ENCODE measurements at places on chromosomes 13 and 19.
A peak's percentile ranks its signal among the peaks of the same experiment; 100 is the strongest.

DNA sequence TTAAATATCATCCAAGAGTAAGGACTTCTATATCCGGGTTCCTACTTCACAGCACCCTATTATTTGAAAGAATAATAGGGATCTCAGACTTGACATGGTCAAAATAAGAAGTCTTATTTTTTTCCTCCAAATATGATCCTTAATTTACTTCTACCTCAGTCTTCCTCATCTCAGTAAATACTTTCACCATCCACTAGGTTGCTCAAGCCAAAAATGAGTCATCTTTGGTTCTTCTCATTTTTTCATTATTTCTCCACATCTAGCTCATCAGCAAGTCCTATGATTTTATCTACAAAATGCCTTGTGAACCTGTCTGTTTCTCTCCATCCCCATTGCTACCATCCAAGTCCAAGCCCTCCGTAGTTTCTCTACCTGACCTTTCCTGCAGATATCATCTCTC, 121.9 kb upstream of the GJB6 start:
- peak; percentile 32 for DNase-seq

GRCh38 chr13:73036566-73036965, 22.2 kb upstream of the KLF5 start:
- no peak for DNase-seq

DNA sequence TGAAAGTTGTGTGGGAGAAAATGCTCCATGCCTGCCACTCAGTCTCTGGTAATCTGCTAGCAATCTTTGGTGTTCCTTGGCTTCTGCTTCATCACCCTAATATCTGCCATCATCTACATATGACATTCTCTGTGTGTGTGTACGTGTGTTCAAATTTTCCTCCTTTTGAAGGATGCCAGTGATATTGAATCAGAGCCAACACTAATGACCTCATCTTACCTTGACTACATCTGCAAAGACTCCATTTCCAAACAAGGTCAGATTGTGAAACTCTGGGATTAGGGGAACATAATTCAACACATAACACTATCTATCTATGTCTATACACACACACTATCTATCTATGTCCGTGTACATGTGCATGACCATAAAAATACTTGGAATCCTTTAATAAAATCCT, 81.4 kb upstream of the IRS2 start:
- no peak for DNase-seq

DNA sequence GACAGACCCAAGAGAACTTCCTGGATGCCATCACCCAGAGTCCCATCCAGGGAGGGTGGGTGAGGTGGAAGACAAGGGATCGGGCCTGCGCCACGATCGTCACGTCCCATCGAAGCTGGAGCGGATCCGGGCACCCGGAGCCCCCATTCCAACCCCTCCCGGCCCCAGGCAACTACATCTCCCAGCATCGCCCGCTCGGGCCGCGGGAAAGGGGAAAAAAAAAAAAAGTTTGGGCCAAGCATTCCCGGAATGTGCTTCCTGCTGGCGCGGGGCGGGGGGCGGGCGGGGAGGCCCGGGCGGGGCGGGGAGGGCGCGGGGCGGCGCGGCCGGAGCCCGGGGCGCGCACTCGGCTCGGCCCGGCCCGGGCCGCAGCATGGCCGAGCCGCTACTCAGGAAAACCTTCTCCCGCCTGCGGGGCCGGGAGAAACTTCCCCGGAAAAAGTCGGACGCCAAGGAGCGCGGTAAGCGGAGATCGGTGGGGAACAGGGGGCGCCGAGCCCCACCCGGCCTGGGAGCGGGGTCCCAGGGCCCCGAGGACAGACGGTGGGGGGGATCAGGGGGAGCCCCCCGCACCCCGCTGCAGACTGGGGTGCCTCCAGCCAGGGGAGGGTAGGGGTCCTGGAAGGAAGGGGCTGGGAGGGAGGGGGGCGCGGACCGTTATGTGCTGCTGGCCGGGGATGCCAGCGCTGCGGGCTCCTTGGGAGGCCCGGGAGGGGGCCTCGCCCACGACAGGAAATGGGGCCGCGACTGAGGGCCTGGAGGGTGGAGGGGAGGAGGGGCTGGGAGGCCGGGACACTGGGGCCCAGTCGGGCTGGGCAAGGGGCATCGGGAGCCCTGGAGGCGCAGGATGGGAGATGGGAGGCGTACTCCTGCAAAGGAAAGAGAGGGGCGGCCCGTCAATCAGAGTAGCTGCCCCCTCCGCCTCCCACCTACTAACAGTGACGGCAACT, at the start of gene SYDE1:
TSS of gene SYDE1 (plus strand) at position 341 of the 950 bp plus-strand sequence. CDS start at position 374, 33 bp downstream.
- no peak for DNase-seq

- no peak for DNase-seq
Measured at GRCh38 chr13:21511849-21512248, 52.7 kb upstream of the ZDHHC20 start.

GRCh38 chr13:22812793-22813192, 368.0 kb upstream of the SGCG start:
- DNase-seq = no peak

- no peak for DNase-seq
Measured at GRCh38 chr13:109725995-109726637, 60.3 kb downstream of the IRS2 start.

DNA sequence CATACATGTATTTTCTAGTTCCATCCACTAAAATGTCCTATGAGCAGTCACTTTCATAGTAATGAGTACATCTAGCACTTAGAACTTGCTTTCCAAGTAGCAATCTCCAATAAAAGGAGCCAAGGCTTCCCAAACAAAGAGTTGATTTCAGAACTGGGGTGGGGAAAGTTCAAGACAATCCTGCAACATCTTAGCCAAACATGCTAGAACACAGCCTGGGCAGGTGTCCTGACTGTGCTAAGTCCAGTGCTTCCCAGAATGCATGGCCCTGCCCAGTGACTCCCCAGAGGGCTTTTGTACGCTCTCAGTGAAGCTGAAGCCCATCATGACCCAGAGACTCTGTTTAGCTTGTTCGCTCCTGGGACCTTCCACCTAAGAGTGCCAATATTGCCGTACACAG, 106.7 kb upstream of the UBAC2 start:
- no peak for DNase-seq

GRCh38 chr19:10104665-10105508, 1.3 kb upstream of the PPAN start:
- DNase-seq = peak; percentile 90

DNA sequence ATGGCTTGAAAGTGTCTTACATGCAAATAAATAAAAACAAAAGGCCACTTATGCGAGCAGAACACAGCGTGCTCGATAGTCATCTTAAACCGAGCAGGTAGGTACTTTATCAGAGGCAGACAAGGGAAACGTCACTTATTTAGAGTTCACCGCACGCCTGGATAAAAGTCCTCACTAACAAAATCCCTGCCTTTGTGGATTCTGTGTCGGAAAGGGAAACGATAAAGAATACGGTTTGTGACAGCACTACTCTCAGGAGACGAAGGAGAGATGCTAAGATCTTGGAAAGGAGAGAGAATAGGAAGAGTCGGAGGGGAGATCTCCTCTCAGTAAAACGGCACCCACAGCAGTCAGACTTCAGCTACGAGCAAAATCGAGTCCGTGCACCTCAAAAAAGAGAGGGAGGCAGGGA, 581 bp downstream of the RCBTB1 start:
- DNase-seq = no peak

DNA sequence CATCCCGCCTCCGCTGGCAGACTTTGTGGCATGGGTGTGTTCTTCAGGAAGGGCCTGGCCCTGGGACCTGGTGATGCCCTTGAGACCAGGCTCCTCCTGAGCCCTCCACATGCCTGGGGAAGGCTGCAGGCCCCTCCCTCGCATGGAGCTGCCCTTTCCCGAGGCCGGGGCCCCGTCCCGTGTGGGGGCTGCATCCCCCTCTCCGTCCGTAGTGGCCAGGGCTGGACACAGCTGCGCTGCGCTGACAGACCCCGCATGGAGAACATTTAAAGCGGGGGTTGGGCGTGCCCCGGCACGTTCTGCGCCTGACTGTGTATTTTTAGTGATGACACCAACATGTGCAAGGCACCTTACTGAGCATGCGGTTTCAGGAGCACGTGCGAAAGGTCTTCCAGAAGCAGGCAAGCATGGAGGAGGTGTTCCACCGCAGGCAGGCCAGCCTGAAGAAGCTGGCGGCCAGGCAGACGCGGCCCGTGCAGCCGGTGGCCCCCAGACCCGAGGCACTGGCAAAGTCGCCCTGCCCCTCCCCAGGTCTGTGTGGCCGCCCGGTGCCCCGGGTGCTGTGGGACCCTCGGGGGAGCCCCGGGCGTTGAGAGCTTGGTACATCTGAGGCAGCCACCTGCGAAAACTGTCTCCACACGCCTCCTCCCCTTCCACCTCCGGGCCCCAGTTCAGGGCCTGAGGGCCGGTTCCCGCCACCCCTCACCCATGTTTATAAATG, 28.8 kb upstream of the F7 start:
- DNase-seq = no peak

Data from activated CD4-positive, alpha-beta T cell treated with anti-CD3 and anti-CD28 coated beads, Interleukin-10, Interleukin-2, amounts not matched to agents 100 ng/mL and 50 ng/mL, durations not matched to agents 16 hours and 8 hours (primary cell).